ENCODE measurements at places on chromosomes 2 and 18. TPM values are rescaled to one million over a fixed set of nuclear protein-coding genes. Genes with fewer than 3 reads are reported as not detected.

Gene SERPINB8
- total RNA-seq, result 41.0 TPM

Gene CRYGB
- total RNA-seq, result not detected

Gene DSG1
- 4.4 TPM for total RNA-seq

Gene CSRNP3
- 0.34 TPM for total RNA-seq

Gene GPR75
- total RNA-seq, result 2.6 TPM

Gene ANKRD30BL
- not detected for total RNA-seq

Gene ALPI
- not detected for total RNA-seq

Gene TMEM169
- 0.34 TPM for total RNA-seq

Gene CPS1
- 16.1 TPM for total RNA-seq

Gene LGALSL
- total RNA-seq, result 17.7 TPM

Gene CPLX4
- not detected for total RNA-seq

Gene SPDYA
- total RNA-seq, result 0.68 TPM

Gene NOL4
- total RNA-seq, result not detected

Gene CXCR4
- not detected for total RNA-seq

Gene SCYGR4
- not detected for total RNA-seq

Gene CHAC2
- 11.3 TPM for total RNA-seq

Gene LIMS2
- 0.21 TPM for total RNA-seq

Gene HRH4
- total RNA-seq, result 0.21 TPM

Gene CROCC2
- not detected for total RNA-seq

Gene GRP
- not detected for total RNA-seq

Gene POMC
- total RNA-seq, result 0.07 TPM

Gene FAM117B
- 4.8 TPM for total RNA-seq

Gene UGT1A7
- total RNA-seq, result under 0.01 TPM

Gene PAX3
- total RNA-seq, result 5.8 TPM

Gene ATOH8
- total RNA-seq, result not detected

Gene HOXD13
- not detected for total RNA-seq

Gene CD8A
- total RNA-seq, result not detected

Gene ZNF2
- 7.2 TPM for total RNA-seq

Gene IL1A
- total RNA-seq, result 387 TPM

Gene NFATC1
- total RNA-seq, result 1.0 TPM

Gene NCKAP1
- total RNA-seq, result 413 TPM

Gene LPIN2
- total RNA-seq, result 12.0 TPM

Gene UGT1A4
- total RNA-seq, result 1.8 TPM

Gene ITPRIPL1
- total RNA-seq, result 2.3 TPM

Gene CYTIP
- not detected for total RNA-seq

Gene FLACC1
- 0.34 TPM for total RNA-seq

Gene NMUR1
- not detected for total RNA-seq

Gene RND3
- 354 TPM for total RNA-seq

Gene SAG
- total RNA-seq, result not detected

Gene ZC3H15
- total RNA-seq, result 181 TPM

Gene FAM237A
- total RNA-seq, result not detected

Gene SPATA3
- total RNA-seq, result not detected

Gene C18orf63
- total RNA-seq, result not detected

Gene SMYD1
- total RNA-seq, result not detected

Gene HOXD1
- not detected for total RNA-seq

Measured in nasal cavity respiratory epithelium epithelial cell of viscerocranial mucosa (primary cell).